ENCODE measurements at places on chromosomes 5 and 9.

- no peak for DNase-seq
These were observed 27.5 kb downstream of the ERP44 start for GRCh38 chr9:100071271-100071670.

GRCh38 chr9:108743416-108743815 lies 112.4 kb downstream of the ACTL7B start:
- DNase-seq = no peak

DNA sequence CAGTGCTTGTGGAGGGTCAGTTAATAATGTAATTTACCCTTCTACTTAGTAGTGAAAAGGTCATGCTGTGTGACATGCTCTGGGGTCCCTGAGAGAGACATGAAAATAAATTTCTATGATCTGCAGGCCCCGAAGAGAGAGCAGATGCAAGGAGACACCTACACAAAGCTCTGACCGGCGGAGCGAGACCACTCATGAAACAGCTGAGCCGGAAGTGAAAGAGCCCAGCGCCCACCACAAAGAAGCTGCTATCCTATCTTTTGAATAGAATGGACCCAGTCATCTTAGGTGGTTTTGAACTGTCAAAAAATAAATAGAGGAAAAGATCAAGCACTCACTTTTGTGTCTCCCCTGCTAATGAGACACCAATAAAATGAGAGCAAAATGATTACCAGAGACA lies 190.0 kb downstream of the MED10 start:
- no peak for DNase-seq

DNA sequence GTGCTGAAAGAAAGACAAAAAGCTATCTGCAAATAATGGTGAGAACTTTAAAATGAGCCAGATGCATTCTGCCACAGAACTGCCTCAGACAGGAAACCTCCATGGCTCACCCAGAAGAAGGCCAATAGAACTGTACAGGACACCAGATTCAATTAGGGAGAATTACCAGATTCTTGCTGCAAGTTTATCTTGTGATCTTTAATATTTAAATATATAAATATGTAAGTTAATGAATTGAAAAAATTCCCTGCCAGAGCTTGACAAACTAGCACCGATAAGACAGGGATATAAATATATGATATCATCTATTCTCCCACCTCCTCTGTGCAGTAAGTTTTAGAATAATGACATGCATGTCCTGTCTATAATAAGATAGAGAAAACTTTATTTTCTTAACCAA lies 252.8 kb downstream of the PLK2 start:
- no peak for DNase-seq
